ENCODE measurements at places on chromosomes 12 and 14.

DNA sequence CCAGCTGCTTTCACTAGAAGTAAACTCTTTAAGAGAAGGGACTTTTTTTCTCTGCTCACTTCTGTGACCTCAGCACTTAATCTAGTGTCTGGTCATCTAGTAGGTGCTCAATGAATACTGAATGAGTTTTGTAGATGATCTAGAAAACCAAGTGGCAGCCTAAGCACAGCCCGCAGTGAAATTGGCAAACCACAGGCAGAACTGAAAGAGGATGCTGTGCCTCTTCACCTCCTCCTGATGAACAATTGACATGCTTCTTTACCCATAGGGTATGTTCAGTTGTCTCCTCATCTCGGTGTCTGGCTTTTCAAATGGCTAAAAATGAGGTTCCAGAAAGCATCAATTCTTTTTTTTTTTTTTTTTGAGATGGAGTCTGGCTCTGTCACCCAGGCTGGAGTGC is 399.5 kb downstream of the RMST start:
- no peak for DNase-seq

DNA sequence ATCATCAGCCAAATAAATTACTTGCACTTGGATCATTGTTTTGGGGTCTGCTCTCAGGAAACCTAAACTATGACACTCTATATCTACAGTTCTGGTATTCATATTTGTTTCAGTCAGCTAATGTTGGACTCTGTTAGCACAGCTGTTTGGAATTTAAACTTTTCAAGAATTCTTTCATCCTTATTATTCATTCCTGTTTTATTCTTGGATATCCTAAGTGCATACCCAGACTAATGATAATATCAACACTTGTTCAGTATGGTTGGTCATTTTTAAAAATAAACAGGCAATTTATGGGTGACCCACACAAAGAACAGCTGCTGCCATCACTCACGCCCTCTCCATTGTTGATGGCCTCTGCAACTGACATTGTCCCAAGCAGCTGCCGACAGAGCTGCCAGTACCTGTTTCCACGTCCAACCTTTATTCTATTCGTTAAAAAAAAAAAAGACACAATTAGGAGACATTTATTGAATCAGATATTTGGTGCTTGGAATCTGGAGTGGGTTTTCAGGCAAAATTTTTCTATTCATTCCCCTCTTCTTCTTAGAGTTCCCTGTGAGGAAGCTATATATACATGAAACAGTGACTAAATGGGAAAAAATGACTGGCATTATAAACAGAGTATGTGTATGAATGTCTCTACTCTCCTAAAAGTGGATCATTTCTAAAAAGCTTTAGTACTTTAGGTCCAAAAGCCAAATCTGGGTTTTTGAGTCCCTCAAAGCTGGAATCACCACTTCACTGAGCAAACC is 252.1 kb upstream of the NAV3 start:
- no peak for DNase-seq

DNA sequence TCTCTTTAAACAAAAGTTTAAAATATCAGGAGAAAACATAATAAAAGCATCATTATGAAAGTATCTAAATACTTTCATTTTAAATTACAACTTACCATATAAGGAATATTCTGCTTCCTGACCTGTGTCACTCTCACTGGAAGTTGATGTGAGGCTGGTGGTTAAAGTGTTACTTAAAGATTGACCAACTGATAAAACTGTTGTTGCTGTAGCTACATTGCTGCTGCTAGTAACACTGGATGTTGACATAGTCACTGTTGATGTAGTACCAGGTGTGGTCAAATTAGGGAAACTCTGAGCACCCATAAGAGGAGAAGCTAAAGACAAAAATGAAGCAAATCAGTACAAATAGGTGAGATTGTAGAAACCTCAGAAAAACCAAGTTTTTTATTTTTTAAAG is 79.9 kb downstream of the HECTD1 start:
- DNase-seq, result no peak

GRCh38 chr14:79833781-79834180 is 377.5 kb downstream of the DIO2 start:
- no peak for DNase-seq

GRCh38 chr14:90194706-90195105 is 61.6 kb upstream of the PSMC1 start:
- DNase-seq, result no peak
